ENCODE measurements at places on chromosomes 6 and 20.

- DNase-seq: no peak
Observed at GRCh38 chr6:165805636-165806035, 142.6 kb upstream of the PDE10A start.

DNA sequence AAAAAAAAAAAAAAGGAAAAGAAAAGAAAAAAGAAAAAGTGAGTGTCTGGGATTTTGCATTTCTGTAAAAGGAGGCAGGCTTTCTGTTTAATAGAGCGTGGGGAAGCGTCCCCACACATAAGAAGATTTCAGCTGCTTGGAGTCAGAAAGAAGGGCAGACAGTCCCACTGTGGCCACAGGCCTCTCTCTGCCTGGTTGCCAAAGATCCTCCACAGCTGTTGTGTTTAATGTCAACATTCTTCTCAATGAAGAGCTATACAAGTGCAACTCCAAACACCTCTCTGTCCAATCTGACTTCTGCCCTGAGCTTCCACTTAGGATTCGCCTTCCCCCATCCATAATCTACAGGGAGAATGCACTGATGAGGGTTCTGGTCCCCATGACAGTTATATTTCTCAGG lies 64.3 kb upstream of the MLN start:
- DNase-seq: no peak

- no peak for DNase-seq
Observed at GRCh38 chr6:99589290-99589672, 17.4 kb upstream of the PRDM13 start.

DNA sequence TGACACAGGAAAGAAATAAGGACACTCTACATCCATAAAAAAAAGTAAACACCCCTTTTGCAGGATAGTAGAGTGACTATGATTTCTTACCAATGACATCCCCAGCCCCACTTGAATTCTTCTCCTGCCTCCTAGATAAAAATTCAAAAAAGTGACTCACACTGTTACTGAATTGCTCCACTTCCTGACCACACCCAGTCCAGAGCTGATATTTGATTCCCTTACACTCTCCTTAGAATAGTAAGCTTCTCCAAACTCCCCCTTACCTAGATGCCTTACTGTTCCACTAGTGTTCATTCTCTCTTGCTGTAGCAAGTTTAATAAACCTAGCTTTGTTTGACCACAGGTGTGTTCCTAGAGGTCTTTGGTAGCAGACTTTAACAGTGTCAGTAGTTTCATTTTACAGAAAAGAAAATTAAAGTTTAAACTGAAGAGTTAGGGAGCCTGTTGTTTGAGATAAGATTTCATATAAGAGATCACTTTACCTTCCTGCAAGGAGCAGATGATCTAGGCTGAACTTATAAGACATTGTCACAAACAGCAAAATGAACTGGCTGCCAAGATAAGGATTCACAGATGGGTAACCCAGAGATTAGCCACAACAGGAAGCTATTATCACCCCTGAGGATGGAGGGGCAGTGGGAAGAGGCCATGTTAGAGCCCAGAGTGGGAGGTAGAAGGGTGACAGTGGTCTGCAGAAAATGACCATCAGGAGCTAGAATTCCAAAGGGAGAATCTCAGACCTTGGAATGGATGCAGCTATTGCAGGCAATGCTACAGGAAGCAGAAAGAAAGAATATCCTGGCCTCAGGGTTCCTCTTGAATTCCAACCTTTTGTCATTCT lies 28.4 kb upstream of the BTN3A2 start:
- DNase-seq: no peak

DNA sequence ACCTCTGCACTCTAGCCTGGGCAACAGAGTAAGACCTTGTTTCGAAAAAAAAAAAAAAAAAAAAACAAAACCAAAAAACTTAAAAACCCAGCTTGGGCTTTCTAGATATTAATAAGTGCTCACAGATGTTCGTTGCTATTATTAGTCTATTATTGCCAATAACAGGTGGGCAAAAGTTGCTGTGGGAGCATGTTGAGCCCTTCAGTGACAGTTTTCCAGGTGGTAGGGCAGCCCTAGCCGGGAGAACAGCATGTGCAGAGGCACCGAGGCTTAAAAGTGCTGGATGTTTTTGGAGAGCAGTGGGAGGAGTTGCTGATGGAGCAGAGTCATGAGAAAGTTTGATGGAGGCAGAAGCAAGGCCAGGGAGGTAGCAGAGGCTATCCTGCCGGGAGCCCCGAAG lies 4.4 kb downstream of the PPP1R16B start:
- no peak for DNase-seq

DNA sequence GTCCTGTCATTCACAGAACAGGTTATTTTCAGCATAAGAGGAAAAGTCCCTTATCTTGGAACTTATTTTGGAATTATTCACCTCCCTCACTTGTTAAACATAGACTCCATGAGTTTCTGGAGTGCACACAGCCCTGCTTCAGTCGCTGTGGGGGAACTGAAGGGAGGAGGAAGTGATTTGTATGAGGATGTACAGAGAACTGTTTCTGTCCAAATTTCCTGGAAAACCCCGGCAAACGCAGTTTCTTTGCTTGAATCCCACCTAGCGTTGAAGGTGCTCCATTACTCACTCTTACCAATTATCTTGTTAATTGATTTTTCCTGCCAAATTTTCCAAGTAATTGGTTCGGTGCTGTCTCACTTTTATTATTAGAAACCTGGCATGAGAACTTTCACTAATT lies 78.0 kb upstream of the AGPAT4 start:
- DNase-seq: no peak

GRCh38 chr20:16647875-16648597 lies 74.8 kb upstream of the KIF16B start:
- DNase-seq: no peak

GRCh38 chr6:1739220-1739619 lies 129.5 kb downstream of the FOXC1 start:
- DNase-seq: no peak

DNA sequence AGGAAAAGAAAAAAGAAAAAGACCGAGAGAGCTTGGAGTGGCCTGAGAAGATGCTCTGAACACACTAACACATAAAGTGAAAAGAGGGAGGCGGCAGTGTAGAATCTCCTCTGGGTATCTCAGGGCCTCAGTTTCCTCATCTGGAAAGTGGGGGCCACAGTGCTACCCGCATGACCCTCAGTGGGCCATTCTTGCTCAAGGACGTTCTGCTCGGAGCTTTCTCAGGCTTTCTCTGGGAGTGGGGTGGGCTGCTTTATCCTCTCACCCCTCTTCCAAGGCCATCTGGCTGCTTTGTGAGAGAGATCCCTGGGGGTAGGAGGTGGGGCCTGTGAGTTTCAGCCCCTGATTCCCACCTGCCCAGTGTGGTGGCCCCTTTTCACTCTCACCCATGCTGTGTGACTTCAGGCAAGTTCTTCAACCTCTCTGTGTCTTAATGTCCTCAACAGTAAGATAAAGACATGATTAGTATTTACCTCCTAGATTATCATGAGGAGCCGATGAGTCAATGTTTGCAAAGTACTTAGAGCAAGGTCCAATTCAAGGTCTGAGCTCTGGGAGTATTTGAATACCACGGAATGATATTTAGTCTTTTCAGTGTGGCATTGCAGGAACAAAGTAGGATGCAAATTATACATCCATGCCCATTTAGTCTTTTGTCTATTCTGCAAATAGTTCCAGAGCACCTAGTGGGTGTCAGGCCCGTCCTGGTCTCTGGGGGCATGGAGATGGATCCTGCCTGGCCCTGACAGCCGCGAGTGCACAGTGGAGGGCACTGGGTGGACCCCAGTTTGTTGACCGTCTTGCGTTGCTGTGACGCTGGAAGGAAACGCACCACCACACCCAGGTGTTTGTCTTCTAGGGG lies 34.3 kb downstream of the SRC start:
- no peak for DNase-seq
